ENCODE measurements at places on chromosomes 13 and 19. TPM values are rescaled to one million over a fixed set of nuclear protein-coding genes. Genes with fewer than 3 reads are reported as not detected.

Gene ZNF571
- 2.2 TPM for total RNA-seq

Gene SIGLECL1
- total RNA-seq: not detected

Gene TEX101
- total RNA-seq: not detected

Gene PRR20B
- not detected for total RNA-seq

Gene SHD
- not detected for total RNA-seq

Gene GPR183
- total RNA-seq: 5.0 TPM

Gene ICAM4
- total RNA-seq: 1.1 TPM

Gene CLEC4M
- not detected for total RNA-seq

Gene STOML3
- total RNA-seq: not detected

Gene IL11
- total RNA-seq: 0.34 TPM

Gene THSD8
- total RNA-seq: 30.9 TPM

Gene GIPC3
- total RNA-seq: 0.31 TPM

Gene FFAR1
- total RNA-seq: not detected

Gene KLF12
- 24.6 TPM for total RNA-seq

Gene ZNF132
- total RNA-seq: 5.1 TPM

Gene FRY
- 1.4 TPM for total RNA-seq

Gene FGF21
- not detected for total RNA-seq
